ENCODE measurements at places on chromosomes 1 and 21. TPM values are rescaled to one million over a fixed set of nuclear protein-coding genes. Genes with fewer than 3 reads are reported as not detected.

FCGR3A gene
- total RNA-seq: not detected

CNIH3 gene
- 2.2 TPM for total RNA-seq

LAMB3 gene
- total RNA-seq: 112 TPM

KRTAP19-3 gene
- not detected for total RNA-seq

EFCAB7 gene
- 2.1 TPM for total RNA-seq

FCRL5 gene
- not detected for total RNA-seq

PTPN22 gene
- total RNA-seq: not detected

PYCR2 gene
- total RNA-seq: 73.7 TPM

SFN gene
- 22.1 TPM for total RNA-seq

OR2T33 gene
- not detected for total RNA-seq

CCDC24 gene
- 5.1 TPM for total RNA-seq

TRAF5 gene
- total RNA-seq: 8.8 TPM

LCE1E gene
- not detected for total RNA-seq
